ENCODE measurements at places on chromosomes 5 and 9. TPM values are rescaled to one million over a fixed set of nuclear protein-coding genes. Genes with fewer than 3 reads are reported as not detected.

GRCh38 chr9:131277910-131278701, 1.8 kb upstream of the FAM78A start:
- peak; percentile 71 for DNase-seq

DNA sequence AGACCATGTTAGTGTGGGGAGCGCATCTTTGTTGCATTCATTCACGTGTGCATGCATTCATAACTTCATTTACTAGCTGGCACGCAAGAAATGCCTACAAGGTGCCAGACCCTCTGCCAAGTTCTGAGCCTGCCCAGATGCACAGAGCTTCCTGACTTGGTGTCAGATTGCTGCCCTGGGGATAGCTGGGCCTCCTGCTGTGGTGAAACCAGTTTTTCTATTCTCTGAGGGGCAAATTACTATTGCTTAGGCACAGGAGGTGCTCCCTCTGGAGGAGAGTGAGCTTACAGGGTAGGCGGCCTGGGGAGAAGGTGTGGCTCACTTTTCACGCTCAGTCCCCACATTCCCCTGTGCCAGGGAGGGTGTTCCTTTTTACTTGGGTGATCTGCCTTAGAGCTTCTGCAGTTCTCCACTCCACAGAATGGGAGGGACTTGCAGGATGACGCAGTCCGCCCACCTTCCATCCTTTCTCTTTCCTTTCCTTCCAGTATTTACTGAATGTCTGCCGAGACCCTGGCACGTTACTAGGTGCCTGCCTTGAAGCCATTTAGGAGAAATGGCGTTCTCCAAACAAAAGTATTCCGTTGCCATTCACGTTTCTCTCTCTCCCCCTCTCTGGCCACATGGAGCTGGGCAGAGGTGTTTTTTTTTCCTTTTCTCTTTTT, 27.9 kb upstream of the CTNNA1 start:
- no peak for DNase-seq

DNA sequence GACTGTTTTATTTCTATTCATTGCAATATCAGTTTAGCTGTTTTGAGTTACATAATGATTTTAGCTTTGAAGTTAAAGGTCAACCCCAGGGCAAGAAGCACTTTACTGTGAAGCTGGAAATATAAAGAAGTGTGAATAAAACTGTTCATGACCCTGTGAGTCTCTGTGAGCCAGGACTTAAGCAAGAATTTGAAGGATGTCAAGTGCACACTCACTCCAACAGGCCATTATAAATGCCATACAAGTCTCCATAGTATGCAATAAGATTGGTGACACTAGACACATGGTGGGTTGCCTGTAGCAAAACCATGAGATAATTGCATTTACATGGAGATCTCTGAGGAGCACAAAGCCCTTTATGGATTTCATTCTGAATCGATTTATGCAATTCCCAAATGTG, 318.7 kb upstream of the ITGA1 start:
- no peak for DNase-seq

- DNase-seq: no peak
These were observed 37.3 kb upstream of the AKNA start for GRCh38 chr9:114425126-114425525.

GRCh38 chr5:74616236-74617146, 24.0 kb downstream of the ENC1 start:
- DNase-seq: no peak

GRCh38 chr5:127960270-127960691, 123.3 kb upstream of the SLC12A2 start:
- DNase-seq: no peak

DNA sequence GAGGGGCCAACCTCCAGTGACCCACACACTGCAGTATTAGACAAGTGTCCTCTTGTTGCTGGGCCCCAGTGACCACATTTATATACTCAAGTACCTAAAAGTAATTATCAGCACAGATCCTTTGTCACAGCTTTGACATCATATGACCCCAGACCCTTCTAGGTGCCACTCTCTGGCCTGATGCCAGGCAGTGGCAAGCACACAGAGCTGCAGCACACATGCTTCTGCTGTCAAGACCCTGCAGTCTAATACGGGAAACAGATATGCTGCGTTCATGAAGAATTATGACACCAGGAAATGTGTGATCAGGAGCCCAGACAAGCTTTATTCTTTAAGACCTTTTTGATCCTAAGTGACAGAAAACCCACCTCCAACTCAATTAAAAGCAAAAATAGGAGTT, 63.8 kb upstream of the AFAP1L1 start:
- no peak for DNase-seq

DNA sequence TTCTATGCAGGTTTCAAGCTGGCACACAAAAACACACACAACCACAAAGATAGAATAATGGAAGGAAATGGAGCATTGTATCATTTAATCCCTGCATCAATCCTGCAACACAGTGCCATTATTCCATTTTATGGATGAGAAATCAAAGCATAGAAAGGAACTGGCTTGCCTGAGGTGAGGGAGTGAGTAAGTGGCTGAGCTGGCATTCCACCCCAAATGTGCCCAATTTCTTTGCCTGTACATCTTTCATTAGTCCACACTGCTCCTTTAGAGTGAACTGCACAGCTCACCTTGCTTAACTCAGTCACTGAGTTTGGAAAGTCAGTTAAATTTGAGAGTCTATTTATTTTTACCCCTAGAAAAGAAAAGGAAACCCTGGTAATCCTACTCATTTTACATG, 28.9 kb downstream of the ZNF366 start:
- DNase-seq: no peak

DNA sequence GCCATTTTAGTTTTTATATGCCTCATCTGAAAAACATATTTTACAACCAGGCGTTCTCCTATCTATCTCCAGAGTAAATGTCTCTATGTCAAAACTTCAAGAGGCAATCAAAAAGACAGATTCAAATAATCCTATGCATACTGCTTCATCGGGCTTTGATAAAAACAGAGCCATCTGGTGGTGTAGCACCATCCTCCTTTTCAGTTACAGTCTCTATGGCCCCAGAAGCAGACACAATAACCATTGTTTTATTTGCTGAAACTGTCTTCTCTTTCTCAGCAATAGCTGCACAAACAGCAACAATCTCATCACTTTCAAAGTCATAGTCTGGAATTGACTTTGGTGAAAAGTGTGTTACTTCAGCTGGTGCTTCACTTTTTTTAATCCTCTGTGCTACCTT, 36.3 kb downstream of the PTGER4 start:
- no peak for DNase-seq

DNA sequence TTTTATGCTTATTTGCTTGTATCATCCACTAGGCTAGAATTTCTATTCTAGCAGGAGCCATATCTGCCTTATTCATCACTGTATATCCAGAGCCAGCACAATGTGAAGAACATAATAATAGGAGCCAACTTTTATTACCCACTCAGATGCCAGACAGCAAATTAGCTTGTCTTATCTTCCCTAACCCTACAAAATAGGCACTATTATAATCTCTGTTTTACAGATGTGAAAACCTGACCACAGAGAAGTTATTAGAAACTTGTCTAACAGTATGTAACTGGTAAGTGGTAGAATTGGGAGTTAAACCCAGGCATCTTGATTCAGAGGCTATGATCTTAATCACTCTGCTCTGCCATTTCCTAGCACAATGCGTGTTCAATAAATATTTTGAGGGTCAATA, 579.5 kb downstream of the CAAP1 start:
- no peak for DNase-seq

DNA sequence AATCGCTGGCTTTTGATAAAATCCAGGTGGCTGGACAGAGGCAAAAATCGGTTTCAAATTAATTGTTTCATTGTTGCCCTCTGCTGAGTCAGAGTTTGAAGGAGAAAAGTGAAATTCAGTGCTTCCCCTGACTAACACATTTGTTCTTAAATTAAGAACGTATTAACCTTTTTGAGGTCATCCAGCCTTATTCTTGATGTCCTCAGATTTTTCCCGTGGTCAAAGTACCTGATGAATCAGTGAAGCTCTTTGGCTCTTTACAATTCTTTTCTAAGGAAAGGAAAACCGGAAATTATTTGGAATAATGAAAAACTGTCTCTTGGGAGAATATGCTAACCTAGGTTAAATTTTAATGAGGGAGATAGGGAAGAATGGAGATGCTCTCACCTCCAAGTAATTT, 21.6 kb downstream of the OSMR start:
- DNase-seq: no peak

DNA sequence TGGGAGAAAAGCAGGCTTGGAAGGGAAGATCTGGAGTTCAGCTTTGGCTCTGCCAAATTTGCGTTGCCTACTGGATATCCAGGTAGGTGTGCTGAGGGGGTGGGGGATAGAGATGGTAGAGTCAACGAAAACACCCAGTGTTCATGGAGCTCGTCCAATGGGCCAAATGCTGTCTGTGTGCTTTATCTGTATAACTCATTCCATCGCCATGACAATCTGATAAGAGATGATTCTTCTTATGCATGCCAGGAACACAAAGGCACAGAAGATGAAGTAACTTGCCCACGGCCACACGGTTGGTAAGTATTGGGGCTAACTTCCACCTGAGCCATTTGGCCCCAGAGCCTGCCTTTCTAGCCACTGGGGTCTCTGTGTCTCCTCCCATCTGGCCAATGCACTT, 53.2 kb downstream of the BOD1 start:
- DNase-seq: no peak

DNA sequence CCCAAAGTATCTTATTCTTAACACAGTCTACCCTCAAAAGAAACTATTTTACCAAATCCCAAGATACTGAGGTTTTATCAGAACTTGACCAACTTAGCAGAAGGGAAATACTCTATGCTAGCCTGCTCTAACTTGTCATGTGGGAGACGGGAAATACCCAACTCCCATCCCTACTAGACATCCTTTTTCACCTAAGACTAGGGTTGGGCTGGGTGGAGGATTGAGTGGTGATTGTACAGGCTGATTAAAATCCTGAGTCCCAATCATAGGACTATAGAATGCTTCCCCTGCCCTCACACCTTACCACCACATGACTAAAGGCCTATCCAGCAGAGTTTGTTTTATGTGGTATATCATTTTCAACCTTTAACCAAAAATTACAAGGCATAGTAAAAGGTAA, 786.5 kb downstream of the TAF11L14 start:
- DNase-seq: no peak

DNA sequence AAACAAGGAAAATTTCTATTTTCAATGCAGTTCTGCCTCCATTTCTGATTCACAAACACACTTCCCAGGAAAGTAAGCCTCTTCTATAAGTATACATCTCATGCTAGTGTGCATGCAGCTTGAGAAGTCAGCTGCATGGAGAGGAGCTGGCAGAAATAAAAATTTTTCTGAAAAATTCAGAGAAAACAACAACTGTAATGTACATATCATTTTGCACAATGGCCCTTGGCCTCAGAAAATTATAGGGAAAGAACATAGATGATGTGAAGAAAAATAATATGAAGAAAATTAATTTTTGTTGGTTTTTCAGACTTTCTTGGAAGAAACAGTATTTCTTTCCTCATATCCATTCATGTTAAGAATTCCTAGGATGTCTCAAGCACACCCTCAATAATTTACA, 277.8 kb upstream of the ADRA1B start:
- DNase-seq: no peak

DNA sequence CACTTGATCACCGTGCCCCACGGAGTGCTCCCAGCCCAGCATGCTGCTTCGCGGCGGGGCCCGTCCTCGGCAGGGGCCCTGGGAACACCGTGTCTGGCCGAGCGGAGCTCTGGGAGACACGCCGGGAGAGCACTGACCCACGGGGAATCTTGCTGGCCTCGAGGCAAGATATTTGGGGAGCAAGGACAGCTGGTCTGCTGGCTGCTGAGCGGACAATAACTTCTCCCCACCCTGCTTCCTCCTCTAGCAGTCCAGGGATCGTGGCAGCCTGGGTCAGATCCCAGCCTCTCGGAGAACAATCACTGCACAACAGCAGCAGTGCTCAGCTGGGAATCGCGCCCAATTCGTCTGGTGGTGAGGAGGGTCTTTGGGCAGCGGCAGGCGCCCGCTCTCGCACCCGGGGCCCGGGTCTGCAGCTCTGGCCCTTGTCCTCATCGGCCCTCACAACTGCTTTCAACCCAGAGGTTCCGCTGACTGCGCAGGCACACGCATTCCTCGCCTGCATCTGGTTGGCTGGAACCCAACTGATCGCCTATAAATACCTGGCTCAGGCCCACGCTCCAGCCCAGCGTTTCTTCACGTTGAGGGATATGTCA, 43.4 kb downstream of the DBH start:
- peak; percentile 31 for DNase-seq

The FBP2 gene
- polyA plus RNA-seq: 91.5 TPM

The GCNT4 gene
- polyA plus RNA-seq: 0.15 TPM

The IFNA4 gene
- polyA plus RNA-seq: not detected

The OSTF1 gene
- polyA plus RNA-seq: 15.8 TPM

The GPR151 gene
- polyA plus RNA-seq: not detected

The IFNK gene
- polyA plus RNA-seq: not detected

Measured in forelimb muscle (tissue), 1 donor.